ENCODE measurements at places on chromosomes 5 and 9. TPM values are rescaled to one million over a fixed set of nuclear protein-coding genes. Genes with fewer than 3 reads are reported as not detected.

Gene MXD3
- 50.0 TPM for total RNA-seq

- H3K4me1 ChIP-seq = peaks cover 73% of the 10 kb centered on the region
- H3K27ac ChIP-seq = peak overlapping the region; percentile 97
- H3K27me3 ChIP-seq = no peaks in the 10 kb centered on the region
- peak overlapping the region; percentile 44 for H3K4me3 ChIP-seq
Measured at GRCh38 chr9:137610944-137611343, 5.5 kb downstream of the ARRDC1 start.

GRCh38 chr5:149938279-149938678 lies 6.3 kb downstream of the PDE6A start:
- H3K36me3 ChIP-seq = no peaks in the 10 kb centered on the region
- peak; percentile 85 for DNase-seq
- peaks cover 59% of the 10 kb centered on the region for H3K4me1 ChIP-seq
- H3K27me3 ChIP-seq = no peaks in the 10 kb centered on the region
- peak overlapping the region; percentile 1 for H3K4me3 ChIP-seq
- H3K27ac ChIP-seq = peak overlapping the region; percentile 99

- H3K27ac ChIP-seq = no peak overlapping the region
- no peaks in the 10 kb centered on the region for H3K4me1 ChIP-seq
- no peak overlapping the region for H3K4me3 ChIP-seq
- peaks cover 40% of the 10 kb centered on the region for H3K27me3 ChIP-seq
Measured at GRCh38 chr5:38297830-38298608, 39.7 kb downstream of the EGFLAM start.

Gene AGXT2
- not detected for total RNA-seq

Measured in PC-9 (cell line).